ENCODE measurements at places on chromosomes 13 and 19.

DNA sequence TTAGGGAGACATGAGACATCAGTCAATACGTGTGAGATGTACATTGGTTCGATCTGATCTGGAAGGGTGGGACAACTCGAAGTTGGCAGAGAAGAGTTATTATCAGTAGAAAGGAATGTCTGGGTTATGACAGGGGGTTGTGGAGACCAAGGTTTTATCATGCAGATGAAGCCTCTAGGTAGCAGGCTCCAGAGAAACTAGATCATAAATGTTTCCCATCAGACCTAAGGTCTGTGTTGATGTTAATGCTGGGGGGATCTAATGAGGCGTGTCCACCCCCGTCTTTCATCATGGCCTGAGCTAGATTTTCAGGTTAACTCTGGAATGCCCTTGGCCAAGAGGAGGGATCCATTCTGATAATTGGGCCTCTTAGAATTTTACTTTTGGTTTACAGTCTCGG lies 187.0 kb upstream of the KL start:
- no peaks in the 10 kb centered on the region for H3K36me3 ChIP-seq
- peaks cover 31% of the 10 kb centered on the region for H3K4me1 ChIP-seq
- no peaks in the 10 kb centered on the region for H3K27me3 ChIP-seq

DNA sequence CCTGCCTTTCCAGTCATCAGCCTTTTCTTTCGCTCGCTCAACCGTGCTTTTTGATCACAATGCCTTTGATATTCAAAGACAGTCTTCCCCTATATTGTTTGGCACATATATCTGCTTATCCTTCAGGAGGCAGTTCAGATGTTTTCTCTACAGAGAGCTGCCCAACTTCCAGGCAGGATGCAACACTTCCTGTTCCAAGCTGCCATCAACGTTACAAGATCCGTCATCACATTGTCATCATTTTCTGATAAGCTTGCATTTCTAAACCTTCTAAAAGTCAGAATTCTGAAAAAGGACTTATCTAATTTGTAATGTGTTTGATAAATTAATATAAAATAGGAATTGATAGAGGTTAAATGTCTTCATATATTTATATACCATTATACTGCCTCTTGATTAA lies 574.2 kb downstream of the TBC1D4 start:
- H3K27me3 ChIP-seq, result no peaks in the 10 kb centered on the region
- H3K4me3 ChIP-seq, result no peak overlapping the region
- no peak for DNase-seq
- H3K4me1 ChIP-seq, result no peaks in the 10 kb centered on the region

- H3K27me3 ChIP-seq, result no peaks in the 10 kb centered on the region
- H3K4me3 ChIP-seq, result peak overlapping the region; percentile 63
- peak overlapping the region; percentile 92 for H3K27ac ChIP-seq
- H3K4me1 ChIP-seq, result peaks cover 18% of the 10 kb centered on the region
Measured at GRCh38 chr19:18292810-18293641, 11.6 kb upstream of the JUND start.

DNA sequence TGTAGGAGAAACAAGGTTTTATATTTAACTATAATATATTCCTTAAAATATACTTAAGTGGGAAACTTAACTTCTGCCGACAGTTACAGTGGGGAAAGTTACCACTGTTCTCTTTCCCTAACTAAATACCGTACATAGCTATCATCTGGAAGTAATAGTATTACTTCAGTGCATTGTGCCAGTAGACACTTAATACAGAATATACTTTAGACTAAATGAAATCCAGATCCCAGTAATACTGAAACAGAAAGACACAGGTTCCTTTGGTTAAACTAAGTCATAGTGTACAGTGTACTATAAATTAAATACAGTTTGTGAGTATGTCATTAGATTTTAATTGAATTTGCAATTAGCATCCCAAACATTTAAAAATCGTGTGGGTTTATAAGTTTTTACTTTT lies 107.5 kb downstream of the PCCA start:
- H3K4me3 ChIP-seq, result no peak overlapping the region
- H3K36me3 ChIP-seq, result no peaks in the 10 kb centered on the region
- H3K27ac ChIP-seq, result no peak overlapping the region
- H3K4me1 ChIP-seq, result no peaks in the 10 kb centered on the region

GRCh38 chr13:88707646-88708045 lies 1036.5 kb downstream of the SLITRK5 start:
- no peaks in the 10 kb centered on the region for H3K27me3 ChIP-seq
- peaks cover 36% of the 10 kb centered on the region for H3K4me1 ChIP-seq
- H3K36me3 ChIP-seq, result no peaks in the 10 kb centered on the region
- no peak for DNase-seq
- no peak overlapping the region for H3K4me3 ChIP-seq
- H3K27ac ChIP-seq, result no peak overlapping the region

GRCh38 chr13:52925251-52925650 lies 76.8 kb upstream of the PCDH8 start:
- no peaks in the 10 kb centered on the region for H3K4me1 ChIP-seq
- no peaks in the 10 kb centered on the region for H3K36me3 ChIP-seq
- DNase-seq, result no peak
- H3K27ac ChIP-seq, result no peak overlapping the region
- H3K27me3 ChIP-seq, result no peaks in the 10 kb centered on the region

DNA sequence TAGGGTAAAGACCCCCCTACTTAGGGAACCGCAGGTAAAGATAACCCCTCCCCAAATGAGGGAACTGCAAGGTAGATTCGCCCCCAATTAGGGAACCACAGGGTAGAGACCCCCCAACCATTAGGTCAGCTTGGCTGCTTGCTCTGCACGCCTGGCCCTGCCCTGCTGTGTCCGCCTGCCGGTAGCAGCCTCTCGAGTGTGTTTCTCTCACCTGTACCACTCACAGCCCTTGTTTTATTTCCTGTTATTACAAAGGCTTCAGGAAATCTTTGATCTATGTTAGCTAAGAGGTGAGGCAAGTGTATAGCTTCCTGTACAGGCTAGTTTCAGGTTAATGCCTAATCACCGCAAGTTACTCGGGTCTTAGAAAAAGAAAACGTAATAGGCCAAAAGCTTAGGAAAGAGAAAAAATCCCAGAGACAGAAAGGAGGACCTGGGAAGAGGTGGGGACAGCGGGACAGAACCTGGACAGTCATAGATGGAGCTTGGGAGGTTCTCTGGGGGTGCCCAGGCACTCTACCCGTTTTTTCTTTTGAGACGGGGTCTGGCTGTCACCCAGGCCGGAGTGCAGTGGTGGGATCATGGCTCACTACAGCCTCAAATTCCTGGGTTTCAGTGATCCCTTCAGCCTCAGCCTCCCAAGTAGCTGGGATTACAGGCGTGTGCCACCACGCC lies 23.1 kb upstream of the EIF3G start:
- H3K27me3 ChIP-seq, result no peaks in the 10 kb centered on the region
- DNase-seq, result no peak
- no peaks in the 10 kb centered on the region for H3K36me3 ChIP-seq
- H3K27ac ChIP-seq, result no peak overlapping the region
- H3K4me1 ChIP-seq, result no peaks in the 10 kb centered on the region

DNA sequence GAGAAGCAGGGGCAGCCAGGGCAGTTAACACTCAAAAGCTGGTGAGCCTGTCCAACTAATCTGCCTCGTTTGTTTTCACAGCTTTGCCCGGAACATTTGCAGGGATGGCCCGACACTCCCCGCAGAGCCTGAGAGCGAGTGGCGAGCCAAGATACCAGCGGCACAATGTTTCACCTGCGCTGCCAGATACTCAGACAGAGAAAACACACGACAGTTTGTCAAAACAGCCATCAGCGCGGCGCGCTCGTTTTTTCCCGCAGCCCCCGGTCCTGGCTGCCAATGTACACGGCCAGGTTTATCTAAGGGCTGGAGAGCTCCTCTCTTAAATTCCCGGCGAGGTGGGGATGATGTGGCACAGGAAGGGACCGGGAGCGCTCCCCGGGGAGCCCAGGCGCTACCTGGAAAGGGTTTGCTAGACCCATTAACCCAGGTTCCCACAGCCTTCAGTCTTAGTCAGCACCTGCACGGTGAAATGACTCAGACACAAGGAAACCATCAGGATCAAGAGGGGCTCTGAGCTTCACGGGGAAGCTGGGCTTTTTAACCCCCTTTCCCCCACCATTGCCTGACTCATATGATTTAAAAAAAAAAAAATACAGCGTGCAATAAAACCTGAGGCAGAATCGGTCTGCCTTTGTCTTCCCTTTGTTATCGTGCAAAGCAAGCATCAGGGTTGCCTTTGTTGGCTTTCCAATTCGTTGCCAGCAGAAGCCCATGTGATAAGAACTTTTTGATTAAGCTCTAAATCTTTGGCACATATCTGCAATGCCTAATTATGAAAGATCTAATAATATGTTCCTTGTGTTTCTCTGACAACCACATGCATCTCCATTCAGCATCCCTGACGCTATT lies 186.2 kb downstream of the EFNB2 start:
- H3K4me3 ChIP-seq, result peak overlapping the region; percentile 41
- peak overlapping the region; percentile 57 for H3K27ac ChIP-seq
- DNase-seq, result peak; percentile 52
- no peaks in the 10 kb centered on the region for H3K36me3 ChIP-seq
- no peaks in the 10 kb centered on the region for H3K27me3 ChIP-seq

- H3K27ac ChIP-seq, result peak overlapping the region; percentile 93
- peaks cover 77% of the 10 kb centered on the region for H3K4me1 ChIP-seq
- H3K4me3 ChIP-seq, result no peak overlapping the region
- H3K36me3 ChIP-seq, result no peaks in the 10 kb centered on the region
- no peaks in the 10 kb centered on the region for H3K27me3 ChIP-seq
Measured at GRCh38 chr19:39257227-39257626, 8.6 kb upstream of the IFNL4 start.

GRCh38 chr13:110944121-110944967 lies 29.5 kb upstream of the ANKRD10 start:
- H3K4me1 ChIP-seq, result no peaks in the 10 kb centered on the region
- H3K27ac ChIP-seq, result no peak overlapping the region
- H3K36me3 ChIP-seq, result no peaks in the 10 kb centered on the region
- no peaks in the 10 kb centered on the region for H3K27me3 ChIP-seq
- H3K4me3 ChIP-seq, result no peak overlapping the region
- DNase-seq, result peak; percentile 66

- peaks cover 13% of the 10 kb centered on the region for H3K4me1 ChIP-seq
- H3K27me3 ChIP-seq, result no peaks in the 10 kb centered on the region
- DNase-seq, result no peak
Measured at GRCh38 chr13:89550938-89551337, 1796.5 kb upstream of the MIR17HG start.

DNA sequence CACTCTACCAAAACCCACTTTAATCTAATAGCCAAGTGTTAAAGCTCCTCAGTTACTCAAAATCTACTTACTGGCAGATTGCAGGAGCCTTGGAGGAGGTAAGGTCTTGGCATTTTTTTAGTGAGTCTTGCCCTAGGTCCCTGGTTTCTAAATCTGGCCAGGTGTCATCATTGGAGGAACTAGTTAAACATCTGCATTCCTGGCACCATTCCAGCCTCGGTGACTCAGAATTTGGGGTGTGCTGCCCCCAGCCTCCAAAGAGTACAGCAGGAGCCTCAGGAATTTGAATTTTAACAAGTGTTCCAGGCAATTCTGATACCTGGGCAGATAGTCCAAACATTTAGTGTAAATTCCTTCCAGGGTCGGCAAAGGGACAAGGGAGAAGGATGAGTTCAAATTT lies 37.4 kb downstream of the KLF5 start:
- peak; percentile 34 for DNase-seq
- H3K36me3 ChIP-seq, result peaks cover 1% of the 10 kb centered on the region
- H3K27me3 ChIP-seq, result no peaks in the 10 kb centered on the region

DNA sequence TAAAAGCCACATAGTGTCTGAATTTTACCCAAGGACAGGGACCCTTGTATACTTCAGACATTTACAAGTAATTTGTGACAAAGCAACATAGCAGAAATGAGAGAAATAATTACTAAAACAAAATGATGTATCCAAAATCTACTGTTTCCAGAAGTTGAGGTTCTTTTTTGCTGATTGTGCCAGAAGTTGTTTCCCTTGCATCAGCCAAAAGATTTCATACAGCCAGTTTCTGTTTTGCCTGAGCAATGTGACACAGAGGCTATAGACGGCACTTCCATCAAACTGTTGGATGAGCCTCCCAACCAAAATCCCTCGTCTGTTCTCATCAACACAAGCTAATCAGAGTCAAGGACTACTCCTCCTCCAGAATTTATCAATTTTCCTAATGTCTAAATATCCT lies 913.2 kb upstream of the GPC6 start:
- peaks cover 10% of the 10 kb centered on the region for H3K4me1 ChIP-seq
- no peaks in the 10 kb centered on the region for H3K27me3 ChIP-seq
- H3K4me3 ChIP-seq, result no peak overlapping the region
- no peak overlapping the region for H3K27ac ChIP-seq

GRCh38 chr19:1189419-1189818 lies 15.4 kb upstream of the SBNO2 start:
- H3K4me1 ChIP-seq, result peaks cover 7% of the 10 kb centered on the region
- H3K27ac ChIP-seq, result no peak overlapping the region
- H3K4me3 ChIP-seq, result no peak overlapping the region
- no peak for DNase-seq

DNA sequence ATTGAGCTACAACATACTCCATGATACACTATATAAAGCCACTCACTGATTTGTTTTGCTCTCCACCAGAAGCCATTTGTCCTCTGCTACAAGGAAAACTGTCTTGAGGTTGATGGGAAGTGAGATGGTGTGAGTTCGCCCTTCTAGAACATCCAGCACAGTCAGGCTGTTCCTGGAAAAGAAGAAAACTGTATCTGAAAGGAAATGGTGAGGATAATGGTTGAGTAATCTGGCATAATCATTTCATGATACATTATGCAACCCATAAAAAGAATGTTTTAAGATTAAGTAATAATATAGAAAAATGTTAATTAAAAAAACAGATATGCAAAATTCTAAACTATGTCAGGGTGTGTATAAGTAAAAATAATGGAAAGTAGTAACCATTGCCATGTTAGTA lies 233.9 kb downstream of the RGCC start:
- no peak for DNase-seq
- H3K27me3 ChIP-seq, result no peaks in the 10 kb centered on the region
- no peak overlapping the region for H3K4me3 ChIP-seq
- H3K36me3 ChIP-seq, result no peaks in the 10 kb centered on the region

GRCh38 chr13:42992764-42993122 lies 702 bp upstream of the EPSTI1 start:
- no peaks in the 10 kb centered on the region for H3K36me3 ChIP-seq
- no peak for DNase-seq
- peaks cover 54% of the 10 kb centered on the region for H3K4me1 ChIP-seq
- H3K4me3 ChIP-seq, result peak overlapping the region; percentile 59
- no peaks in the 10 kb centered on the region for H3K27me3 ChIP-seq

All from Caco-2 (cell line).